ENCODE measurements at places on chromosomes 4 and X.

DNA sequence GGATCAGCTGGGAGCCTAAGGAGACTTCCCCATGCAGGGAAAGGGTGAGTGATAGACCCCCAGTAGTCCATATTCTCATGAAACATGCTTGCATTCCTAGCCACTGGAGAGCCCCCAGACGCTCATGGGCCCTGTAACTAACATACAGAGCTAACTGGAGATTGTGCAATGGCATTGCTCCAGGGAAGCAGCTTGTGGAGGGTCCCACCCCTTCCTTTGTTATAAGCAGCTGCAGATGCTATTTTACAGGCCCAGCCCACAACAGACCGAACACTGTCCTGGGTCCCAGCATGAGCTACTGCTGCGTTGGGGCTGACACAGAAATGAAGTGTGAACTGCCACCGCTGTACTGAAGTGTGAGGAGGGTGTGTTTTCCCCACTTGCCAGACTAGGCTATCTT lies 1465.7 kb upstream of the DIAPH2 start:
- no peak for DNase-seq

- DNase-seq = no peak
Observed at GRCh38 chrX:44913656-44914531, 40.9 kb downstream of the KDM6A start.

DNA sequence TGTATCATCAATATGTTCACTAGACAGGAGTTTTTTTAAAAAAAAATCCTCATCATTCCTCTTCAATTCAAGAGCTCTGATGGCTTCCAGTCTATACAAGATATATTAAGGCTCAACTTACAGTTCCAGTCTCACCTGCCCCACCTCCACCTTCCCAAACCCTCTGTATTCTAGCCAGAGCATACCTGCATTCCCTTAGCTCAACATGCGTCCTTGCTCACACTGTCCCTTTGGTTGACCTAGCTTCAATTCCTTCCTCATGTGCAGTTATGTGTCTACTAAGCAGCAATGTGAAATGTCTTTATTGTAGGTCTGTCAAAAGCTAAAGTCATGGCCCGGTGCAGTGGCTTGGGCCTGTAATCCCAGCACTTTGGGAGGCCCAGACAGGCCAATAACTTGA lies 10.8 kb downstream of the DHX15 start:
- no peak for DNase-seq

GRCh38 chr4:100674976-100675375 lies 157.2 kb upstream of the EMCN start:
- DNase-seq = no peak

GRCh38 chrX:97594646-97595224 lies 711.0 kb downstream of the RPA4 start:
- no peak for DNase-seq

All from stimulated activated naive CD8-positive, alpha-beta T cell treated with anti-CD3 and anti-CD28 coated beads, Interleukin-15, Interleukin-2, amounts not matched to agents 100 U/mL and 50 U/mL, for 24 hours (primary cell).